ENCODE measurements at places on chromosomes 6 and 20. TPM values are rescaled to one million over a fixed set of nuclear protein-coding genes. Genes with fewer than 3 reads are reported as not detected.

DNA sequence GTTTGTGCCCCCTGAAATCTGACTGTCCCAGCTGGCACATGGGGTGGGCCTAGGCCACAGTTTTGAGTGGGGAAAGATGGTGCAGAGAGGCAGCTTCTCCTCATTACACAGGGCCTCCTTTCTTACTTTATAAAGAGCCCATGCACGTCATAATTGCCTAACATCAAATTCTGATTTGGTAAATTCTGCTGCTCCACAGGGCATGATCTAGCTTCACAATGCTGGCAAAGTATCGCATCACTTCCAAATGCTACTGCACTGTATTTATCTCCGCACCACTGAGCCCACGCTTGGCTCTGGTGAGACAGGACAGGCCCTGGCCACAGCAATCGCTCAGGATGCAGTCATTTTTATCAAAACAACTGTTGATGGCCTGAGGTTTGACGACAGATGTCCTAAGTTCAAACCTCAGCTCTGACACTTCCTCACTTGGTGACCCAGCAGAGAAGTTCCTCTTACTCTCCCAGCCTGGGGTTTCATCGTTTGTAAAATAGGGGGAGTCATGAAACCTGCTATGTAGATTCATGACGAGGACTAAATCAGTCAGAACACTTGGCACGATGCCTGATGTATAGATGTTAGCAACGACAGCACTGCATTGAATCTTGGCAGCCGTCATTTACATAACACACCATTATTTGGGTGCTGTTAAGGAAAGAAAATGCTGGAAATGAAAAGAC lies 187.9 kb downstream of the TTLL2 start:
- no peaks in the 10 kb centered on the region for H3K27me3 ChIP-seq
- no peak overlapping the region for H3K27ac ChIP-seq
- H3K36me3 ChIP-seq: no peaks in the 10 kb centered on the region
- no peak for DNase-seq
- H3K4me3 ChIP-seq: no peak overlapping the region

DNA sequence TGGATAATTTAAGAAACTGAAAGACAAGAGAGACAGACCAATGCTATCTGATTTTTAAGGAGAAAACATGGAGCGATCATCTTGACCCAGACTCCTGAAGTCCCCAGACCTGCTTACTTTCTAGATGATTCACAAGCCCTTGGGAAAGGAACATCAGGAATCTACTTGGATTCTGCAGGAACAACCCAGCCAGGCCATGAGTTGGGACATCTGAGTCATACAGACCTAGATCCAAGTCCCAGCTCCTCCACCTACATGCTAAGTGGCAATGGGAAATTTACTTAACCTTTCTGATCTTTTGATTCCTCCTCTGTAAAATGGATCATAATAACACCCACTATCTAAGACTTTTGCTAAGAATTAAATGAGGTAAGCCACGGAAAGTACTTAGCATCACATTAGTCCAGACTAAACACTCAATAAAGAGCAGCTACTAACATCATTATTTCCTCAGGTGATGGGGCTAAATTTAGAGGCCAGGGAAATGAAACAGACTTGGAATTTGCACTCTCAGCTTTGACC lies 61.0 kb upstream of the MAFB start:
- H3K4me3 ChIP-seq: no peak overlapping the region
- peaks cover 33% of the 10 kb centered on the region for H3K4me1 ChIP-seq
- no peak overlapping the region for H3K27ac ChIP-seq
- no peaks in the 10 kb centered on the region for H3K36me3 ChIP-seq
- no peaks in the 10 kb centered on the region for H3K27me3 ChIP-seq
- DNase-seq: no peak

DNA sequence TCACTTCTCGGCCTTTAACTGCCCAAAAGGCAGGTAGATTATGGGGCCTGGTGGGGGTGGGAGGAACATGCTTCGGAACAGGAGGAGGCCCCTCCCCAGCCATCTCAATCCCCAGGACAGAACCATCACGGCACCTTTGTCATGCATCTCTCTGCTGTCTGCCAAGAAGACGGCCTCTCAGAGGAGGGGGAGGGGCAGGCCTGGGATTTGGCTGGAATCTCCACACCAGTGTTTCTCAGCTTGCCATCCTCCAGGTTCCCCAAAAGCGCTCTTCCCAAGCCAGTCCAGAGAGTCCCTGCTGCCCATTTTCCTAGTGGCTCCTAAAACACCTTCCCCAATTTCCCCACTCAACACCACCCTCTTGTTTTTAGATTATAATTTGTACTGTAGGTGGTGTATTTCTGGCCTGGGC lies 2.5 kb upstream of the POU5F1 start:
- peaks cover 21% of the 10 kb centered on the region for H3K4me1 ChIP-seq
- no peak overlapping the region for H3K4me3 ChIP-seq
- H3K27me3 ChIP-seq: no peaks in the 10 kb centered on the region
- H3K36me3 ChIP-seq: no peaks in the 10 kb centered on the region
- DNase-seq: no peak

DNA sequence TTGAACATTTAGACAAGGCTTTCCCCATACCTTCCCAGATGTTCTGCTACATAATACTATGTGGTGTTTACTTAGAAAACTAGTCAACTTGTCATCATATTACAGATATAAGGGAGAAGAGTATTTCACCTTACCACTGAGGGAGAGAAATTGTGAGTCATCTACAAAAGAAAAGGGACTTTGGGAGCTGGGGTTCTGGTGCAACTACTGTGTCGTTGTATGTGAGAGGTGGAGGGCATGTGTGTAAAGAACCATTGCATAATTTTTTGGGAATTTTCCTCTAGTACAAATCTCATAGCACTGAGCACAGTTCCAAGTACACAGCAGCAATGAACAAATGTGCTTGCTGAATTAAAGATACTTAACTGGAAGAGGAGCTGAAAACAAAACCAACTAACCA lies 665.6 kb downstream of the DHX35 start:
- no peaks in the 10 kb centered on the region for H3K27me3 ChIP-seq
- H3K36me3 ChIP-seq: no peaks in the 10 kb centered on the region
- H3K27ac ChIP-seq: no peak overlapping the region
- DNase-seq: no peak
- H3K4me3 ChIP-seq: no peak overlapping the region

The FAXC gene
- total RNA-seq: not detected
